Vagina (tissue), 2 donors: ENCODE measurements at places on chromosomes 7 and 10. TPM values are rescaled to one million over a fixed set of nuclear protein-coding genes. Genes with fewer than 3 reads are reported as not detected.

GRCh38 chr10:61050120-61050745, 106.2 kb upstream of the RHOBTB1 start:
- no peak for DNase-seq

GRCh38 chr7:131057794-131058070, 269.9 kb upstream of the MKLN1 start:
- DNase-seq: no peak

Gene CALHM1
- total RNA-seq: not detected

Gene CLRN3
- not detected for total RNA-seq
